ENCODE measurements at places on chromosomes 2 and 18.

DNA sequence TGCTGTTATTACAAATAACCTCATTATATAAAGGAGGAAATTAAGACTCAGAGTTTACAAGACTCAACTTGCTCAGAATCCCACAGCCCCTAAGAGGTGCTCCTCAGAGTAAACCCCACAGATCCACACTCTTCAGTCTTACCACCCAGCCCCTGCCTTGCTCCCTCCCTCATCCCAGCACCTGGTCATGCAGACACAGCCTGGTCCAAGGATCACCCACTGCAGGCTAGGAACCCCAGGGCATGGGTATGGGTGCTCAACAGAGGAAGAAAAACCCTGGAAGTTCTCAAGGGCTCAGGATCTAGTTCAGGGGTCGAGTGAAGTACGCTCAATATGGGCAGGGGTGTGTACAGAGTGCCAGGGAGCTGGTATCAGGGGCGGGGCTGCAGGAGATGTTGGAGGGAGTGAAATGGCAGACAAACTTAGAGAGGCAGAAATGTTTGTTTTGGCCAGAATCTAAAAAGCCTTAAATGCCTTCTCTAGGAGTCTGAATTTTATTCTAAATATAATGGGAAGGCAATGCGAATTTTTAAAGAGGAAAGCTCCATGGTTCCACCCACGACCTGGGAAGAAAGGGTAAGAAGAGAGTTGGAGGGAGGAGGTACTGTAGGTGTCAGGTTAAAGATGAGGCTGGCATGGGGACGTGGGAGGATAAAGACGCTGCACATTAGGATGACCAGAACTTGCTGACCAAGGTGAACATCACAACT lies 79.1 kb upstream of the MGAT4A start:
- no peak for DNase-seq

GRCh38 chr2:176999301-176999700 lies 213.3 kb upstream of the HNRNPA3 start:
- peak; percentile 10 for DNase-seq

DNA sequence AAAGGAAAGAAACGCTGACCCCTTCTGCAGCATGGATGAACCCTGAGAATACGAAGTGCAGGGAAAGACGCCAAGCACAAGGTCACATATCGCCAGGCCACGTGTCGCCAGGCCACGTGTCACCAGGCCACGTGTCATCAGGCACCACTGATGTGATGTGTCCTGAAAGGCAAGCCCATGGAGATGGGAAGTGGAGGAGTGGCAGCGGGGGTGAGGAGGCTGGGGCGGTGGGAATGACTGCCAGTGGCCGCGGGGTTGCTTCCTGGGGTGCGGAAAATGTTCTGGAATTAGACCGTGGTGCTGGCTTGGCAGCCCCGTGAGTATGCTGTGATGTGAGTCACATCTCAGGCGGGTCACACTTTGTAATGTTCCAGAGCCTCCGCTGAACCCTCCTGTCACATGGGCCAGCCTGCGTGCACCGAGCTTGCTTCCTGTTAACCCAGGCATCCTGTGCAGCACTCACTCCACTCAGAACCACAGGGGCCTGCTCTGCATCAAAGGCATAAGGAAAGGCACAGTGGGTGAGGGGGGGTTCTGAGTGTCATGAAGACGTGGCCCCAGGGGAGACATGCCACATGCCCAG lies 39.0 kb downstream of the SLC66A2 start:
- DNase-seq: no peak

DNA sequence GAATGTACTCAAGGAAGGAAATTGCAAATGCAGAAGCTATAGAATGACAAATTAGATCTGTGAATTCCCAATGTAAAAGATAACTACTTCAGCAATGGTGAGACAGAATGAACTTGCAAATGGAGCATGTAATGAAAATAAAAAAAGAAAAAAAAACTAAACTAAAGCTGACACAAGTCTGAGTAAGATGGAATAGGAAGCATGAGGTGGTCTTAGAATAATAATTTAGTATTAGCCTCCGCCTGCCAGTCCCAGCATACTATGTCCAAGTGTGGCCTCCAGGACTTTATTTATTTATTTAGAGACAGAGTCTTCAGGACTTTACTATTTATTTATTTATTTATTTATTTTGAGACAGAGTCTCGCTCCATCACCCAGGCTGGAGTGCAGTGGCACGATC lies 37.4 kb upstream of the SLC39A10 start:
- DNase-seq: peak; percentile 50

GRCh38 chr18:13187498-13187897 lies 31.1 kb upstream of the LDLRAD4 start:
- no peak for DNase-seq

Measured in ELR (cell line).